ENCODE measurements at places on chromosomes 5 and 9. TPM values are rescaled to one million over a fixed set of nuclear protein-coding genes. Genes with fewer than 3 reads are reported as not detected.

Gene STPG3
- not detected for total RNA-seq

Gene RHOBTB3
- 93.0 TPM for total RNA-seq

DNA sequence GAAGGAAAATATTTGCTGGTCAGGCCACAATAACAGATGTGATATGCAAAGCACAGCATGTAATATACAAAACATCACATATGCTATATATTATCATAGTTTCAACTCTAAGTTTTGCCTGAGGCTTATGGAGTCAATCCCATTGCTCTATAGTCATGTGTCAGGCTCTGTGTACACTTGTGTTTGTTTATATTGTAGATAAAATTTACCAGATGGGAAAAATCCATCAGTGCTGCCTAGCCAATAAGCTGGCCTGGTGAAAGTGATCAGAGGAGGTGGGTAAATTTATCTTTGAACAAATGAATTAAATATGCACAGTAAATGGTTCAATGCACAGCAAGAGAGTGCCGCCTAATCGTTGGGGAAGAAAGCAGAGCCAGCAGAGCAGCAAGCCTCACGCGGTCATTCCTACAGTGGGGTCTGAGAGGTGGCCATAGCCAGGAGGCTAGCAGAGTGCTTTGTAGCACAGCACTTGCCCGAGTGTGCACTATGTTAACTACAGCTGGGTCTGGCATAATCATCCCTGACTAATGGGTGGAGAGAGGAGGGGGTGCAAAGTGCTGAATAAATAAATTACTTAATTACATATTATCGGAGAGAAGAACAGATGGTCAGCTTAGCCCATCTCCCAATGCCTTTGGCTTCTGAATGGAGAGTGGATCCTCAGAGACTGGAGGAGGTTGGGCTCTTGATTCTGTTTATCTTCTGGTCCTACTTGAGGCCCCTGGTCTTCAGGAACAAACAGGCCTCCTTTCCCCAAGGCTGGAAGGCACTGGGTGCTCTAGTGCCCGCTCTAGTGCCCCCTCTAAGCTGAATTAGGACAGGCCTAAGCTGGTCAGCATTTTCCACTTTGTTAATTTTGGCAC is 153.5 kb downstream of the MAT2B start:
- no peak overlapping the region for H3K4me3 ChIP-seq
- no peaks in the 10 kb centered on the region for H3K36me3 ChIP-seq
- no peaks in the 10 kb centered on the region for H3K4me1 ChIP-seq
- no peak for DNase-seq

Gene SNCB
- not detected for total RNA-seq

DNA sequence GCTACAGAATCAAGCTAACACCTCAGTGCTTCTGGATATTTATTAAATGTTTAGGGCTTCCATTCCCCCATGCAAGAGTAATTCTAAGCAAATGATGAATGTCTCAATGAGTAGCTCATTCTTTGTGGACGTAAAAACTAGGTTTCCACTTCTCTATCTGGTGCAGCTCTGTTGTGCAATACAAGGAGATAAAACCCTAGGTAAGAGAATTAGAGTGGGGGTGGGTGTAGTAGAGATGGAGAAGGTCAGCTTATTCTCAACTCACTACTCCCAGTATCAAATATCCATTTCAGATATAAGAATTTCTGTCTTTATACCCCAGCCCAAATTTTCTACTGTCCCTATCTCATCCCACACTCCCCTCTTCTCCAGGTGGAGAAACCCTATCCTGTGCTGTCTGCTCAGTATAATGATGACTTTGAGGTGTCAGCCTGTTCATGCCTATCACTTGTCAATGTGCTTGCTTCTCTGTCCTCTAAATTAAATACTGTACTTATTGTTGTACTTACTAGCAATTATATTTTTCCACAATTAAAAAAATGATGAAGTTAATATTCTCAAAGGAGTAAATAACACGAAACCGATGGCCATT is 4.3 kb upstream of the FYB1 start:
- DNase-seq = no peak
- H3K27ac ChIP-seq = peak overlapping the region; percentile 5
- no peaks in the 10 kb centered on the region for H3K27me3 ChIP-seq
- peaks cover 51% of the 10 kb centered on the region for H3K4me1 ChIP-seq
- H3K36me3 ChIP-seq = no peaks in the 10 kb centered on the region

DNA sequence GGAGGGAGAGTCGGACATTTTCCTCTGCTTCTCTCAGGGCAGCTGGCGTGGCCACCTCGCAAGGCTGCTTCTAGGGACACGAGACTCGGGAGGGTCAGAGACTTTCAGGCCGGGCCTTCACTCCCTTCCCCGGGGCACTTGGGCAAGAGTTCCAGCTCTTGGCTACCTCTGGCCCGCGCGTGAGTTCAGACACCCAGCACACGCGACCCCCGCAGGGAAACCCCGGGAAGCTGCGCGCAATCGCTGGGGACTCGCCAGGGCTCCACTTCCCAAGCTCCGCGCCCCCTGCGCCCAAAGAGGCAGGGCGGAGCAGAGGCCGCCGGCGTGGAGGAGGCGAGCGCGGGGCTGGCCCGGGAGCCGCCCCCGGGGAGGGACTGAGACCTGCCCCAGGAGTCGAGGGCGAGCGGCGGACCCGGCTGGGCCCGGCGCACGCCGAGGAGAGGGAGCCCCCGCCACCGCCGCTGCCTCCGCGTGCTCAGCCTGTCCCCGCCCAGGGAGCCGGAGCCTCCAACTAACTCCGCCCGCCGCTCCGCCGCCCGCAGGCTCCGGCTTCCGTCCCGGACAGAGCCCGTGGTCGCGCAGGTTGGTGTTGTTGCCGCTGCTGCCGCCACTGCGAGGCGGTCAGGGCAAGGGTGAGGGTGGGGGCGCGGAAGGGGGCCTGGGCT is at the start of gene PAM:
Gene PAM, plus strand, starts transcription at position 539 of the 665 bp plus-strand sequence. CDS start 110,891 bp downstream, outside the sequence.
- peaks cover 13% of the 10 kb centered on the region for H3K27me3 ChIP-seq
- DNase-seq = peak; percentile 97
- peak within 1 kb of the TSS; percentile 74 for H3K4me3 ChIP-seq
- no peaks in the 10 kb centered on the region for H3K36me3 ChIP-seq

Gene NR5A1
- total RNA-seq = not detected

Gene TPRN
- 21.7 TPM for total RNA-seq

DNA sequence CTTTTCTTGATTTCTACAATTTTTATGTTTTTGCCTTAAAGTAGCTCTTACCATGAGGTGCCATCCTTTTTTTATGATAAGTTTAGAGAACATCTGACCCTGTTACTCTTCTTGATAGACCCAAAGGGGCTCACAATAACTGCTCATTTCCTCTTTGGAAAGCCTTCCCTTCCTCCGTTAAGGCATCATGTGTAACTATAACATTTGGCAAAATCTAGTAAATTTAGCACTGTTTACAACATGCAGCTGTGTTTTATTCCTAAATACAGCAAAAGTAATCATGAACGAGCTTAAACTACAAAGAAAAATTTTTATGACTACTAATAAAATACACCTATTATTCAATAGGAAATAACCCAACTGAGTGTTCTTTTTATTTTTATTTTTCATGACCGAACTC is 705.1 kb downstream of the MAT2B start:
- H3K27me3 ChIP-seq = no peaks in the 10 kb centered on the region
- H3K27ac ChIP-seq = no peak overlapping the region

DNA sequence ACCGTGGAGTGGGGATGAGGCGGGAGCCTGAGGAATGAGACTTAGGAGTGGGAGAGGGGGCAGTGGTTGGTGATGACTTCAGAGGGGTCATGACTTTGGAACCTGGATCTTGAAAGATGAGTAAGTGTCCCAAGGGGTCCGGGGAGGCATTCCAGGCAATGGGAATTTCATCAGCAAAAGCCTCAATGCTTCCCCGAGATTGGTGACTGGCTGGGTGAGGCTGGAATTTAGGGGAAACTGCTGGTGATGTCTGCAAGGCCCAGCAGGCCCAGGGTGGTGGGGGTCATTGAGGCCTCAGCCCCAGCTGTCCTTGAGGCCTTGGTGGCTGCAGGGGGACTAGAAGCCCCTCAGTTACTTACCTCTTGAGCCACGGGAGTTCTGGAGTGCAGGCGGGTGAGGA is 7.5 kb downstream of the NDST1 start:
- H3K4me1 ChIP-seq = peaks cover 45% of the 10 kb centered on the region
- H3K4me3 ChIP-seq = no peak overlapping the region
- peak overlapping the region; percentile 48 for H3K27ac ChIP-seq
- no peaks in the 10 kb centered on the region for H3K36me3 ChIP-seq

Gene ZNF300
- 3.0 TPM for total RNA-seq

DNA sequence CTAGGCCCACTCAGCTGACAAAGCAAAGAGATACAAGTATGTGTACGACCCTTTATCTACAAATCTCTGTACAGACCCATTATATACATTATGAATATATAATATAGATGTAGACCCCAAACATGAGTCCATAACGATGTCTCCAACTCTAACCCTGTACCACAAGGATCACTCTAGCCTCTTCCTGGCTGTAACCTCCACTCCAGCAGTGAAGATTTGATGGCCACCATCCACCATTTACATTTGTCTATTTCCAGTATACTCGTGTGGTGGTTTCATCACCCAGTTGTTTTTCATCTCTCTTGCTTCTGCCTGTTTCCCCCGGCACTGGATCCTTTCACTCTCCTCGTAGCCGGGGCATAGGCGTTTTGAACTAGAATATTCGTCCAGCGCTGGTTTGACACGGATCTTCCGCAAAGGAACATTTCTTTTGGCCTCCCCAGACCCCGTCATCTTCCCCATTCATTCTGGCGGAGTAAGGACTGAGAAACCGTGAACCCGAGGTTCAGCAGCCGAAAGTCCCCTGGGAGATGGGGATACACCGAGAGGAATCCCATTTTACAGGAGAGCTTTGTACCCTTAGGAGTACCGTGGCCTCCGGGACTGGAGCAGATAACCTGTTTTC is 828 bp upstream of the TRIO start:
- H3K27me3 ChIP-seq = peaks cover 14% of the 10 kb centered on the region
- peaks cover 15% of the 10 kb centered on the region for H3K4me1 ChIP-seq
- H3K27ac ChIP-seq = peak overlapping the region; percentile 96
- H3K36me3 ChIP-seq = no peaks in the 10 kb centered on the region
- H3K4me3 ChIP-seq = peak overlapping the region; percentile 65

DNA sequence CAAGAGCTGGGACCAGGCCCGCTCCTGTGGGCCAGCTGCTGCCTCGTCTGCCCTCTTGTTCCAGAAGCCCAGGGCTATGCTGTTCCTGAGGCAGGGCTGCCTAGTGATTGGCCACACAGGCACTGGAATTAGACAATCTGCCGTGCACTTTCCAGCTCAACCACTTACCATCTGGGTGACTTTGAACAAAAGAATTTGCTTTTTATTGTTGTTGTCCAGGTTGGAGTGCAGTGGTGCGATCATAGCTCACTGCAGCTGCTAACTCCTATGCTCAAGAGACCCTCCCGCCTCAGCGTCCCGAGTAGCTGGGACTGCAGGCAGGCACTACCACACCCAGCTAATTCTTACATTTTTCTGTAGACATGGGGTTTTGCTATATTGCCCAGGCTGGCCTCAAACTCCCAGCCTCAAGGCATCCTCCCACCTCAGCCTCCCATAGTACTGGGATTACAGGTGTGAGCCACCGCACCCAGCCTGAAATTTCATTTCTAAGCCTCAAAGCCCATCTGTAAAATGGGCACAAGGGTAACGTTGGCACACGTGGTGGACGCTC is 1.2 kb upstream of the NEK6 start:
- peak overlapping the region; percentile 25 for H3K27ac ChIP-seq
- no peaks in the 10 kb centered on the region for H3K36me3 ChIP-seq
- H3K4me3 ChIP-seq = no peak overlapping the region

- no peaks in the 10 kb centered on the region for H3K4me1 ChIP-seq
- DNase-seq = no peak
- no peaks in the 10 kb centered on the region for H3K36me3 ChIP-seq
Observed at GRCh38 chr5:114988096-114988495, 181.6 kb downstream of the TRIM36 start.

GRCh38 chr9:129398961-129399633 is 221.0 kb upstream of the IER5L start:
- H3K4me1 ChIP-seq = peaks cover 5% of the 10 kb centered on the region
- H3K27ac ChIP-seq = no peak overlapping the region
- peak; percentile 55 for DNase-seq
- H3K4me3 ChIP-seq = no peak overlapping the region
- no peaks in the 10 kb centered on the region for H3K36me3 ChIP-seq
- H3K27me3 ChIP-seq = no peaks in the 10 kb centered on the region

- no peaks in the 10 kb centered on the region for H3K27me3 ChIP-seq
- no peak overlapping the region for H3K27ac ChIP-seq
- H3K4me3 ChIP-seq = no peak overlapping the region
Observed at GRCh38 chr5:50694027-50694590, 27.7 kb downstream of the PARP8 start.

DNA sequence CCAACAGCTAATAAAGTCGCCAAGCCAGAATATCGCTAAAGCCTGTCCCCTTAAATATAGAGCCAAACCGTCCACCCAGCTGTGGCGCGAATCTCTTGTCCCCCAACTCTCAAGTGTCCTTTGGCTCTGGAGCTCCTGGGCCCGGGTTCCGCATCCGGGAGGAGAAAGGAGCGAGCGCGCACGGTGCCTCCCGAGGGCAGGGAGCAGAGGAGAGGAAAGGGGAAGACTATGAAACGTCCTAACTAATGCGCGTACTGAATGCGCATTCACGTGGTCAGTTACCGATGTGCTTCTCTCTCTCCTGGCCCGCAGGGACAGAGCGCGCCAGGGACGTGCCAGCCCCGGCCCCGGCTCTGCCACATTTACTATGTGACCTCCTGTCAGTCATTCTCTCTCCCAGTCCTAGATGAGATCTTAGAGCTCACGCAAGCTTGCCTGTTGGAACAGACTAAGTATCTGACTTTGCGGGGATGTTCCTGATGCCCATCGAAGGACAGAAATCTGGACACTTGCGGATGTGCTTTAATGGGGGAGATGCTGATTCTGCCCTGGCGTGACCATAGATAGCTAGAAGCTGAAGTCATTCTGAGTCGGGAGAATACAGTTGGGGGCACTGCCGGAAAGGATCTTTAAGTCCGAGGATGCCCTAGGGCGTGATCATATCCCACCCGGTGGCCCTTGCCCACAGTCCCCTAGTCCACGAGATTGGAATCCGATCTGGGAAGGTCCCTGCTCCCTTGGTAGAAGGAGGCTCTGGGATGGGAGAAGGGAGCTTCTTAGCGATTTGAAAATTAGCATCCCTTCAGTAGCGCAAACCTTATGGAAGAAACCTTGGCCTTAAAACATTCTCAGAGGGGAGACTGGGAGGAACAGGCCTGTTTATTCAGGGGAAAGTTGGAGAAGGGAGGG is 5.7 kb upstream of the EBF1 start:
- DNase-seq = peak; percentile 64
- H3K36me3 ChIP-seq = no peaks in the 10 kb centered on the region
- peaks cover 19% of the 10 kb centered on the region for H3K4me1 ChIP-seq

- no peak for DNase-seq
- H3K4me1 ChIP-seq = no peaks in the 10 kb centered on the region
- H3K4me3 ChIP-seq = no peak overlapping the region
- H3K27ac ChIP-seq = no peak overlapping the region
- no peaks in the 10 kb centered on the region for H3K36me3 ChIP-seq
- no peaks in the 10 kb centered on the region for H3K27me3 ChIP-seq
Observed at GRCh38 chr5:5209089-5209488, 69.0 kb downstream of the ADAMTS16 start.

GRCh38 chr9:101923451-101923850 is 185.0 kb upstream of the GRIN3A start:
- H3K27ac ChIP-seq = no peak overlapping the region
- no peaks in the 10 kb centered on the region for H3K27me3 ChIP-seq
- no peak overlapping the region for H3K4me3 ChIP-seq
- no peaks in the 10 kb centered on the region for H3K36me3 ChIP-seq
